ENCODE measurements at places on chromosomes 4 and X.
A peak's percentile ranks its signal among the peaks of the same experiment; 100 is the strongest.

- no peak for DNase-seq
These were observed 60.1 kb downstream of the PRDM5 start for GRCh38 chr4:120862432-120862831.

DNA sequence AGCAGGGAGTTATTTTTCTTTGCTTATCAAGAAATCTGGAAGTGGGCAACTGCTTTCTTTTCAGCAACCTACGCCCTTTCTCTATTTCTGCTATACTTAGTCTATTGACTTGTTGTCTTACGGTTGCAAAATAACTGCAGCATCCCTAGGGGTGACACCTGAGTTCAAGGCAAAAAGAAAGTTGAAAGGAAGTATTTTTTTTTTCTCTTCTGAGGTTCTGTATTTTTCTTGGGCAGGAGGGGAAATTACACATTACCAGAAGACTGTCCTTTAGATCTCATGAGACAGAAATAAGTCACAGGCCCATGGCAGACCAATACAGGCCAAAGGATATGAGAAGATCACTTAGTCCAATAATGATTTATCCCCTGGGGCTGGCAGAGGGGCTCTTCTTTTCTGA, 204.7 kb upstream of the CASK start:
- DNase-seq, result no peak

- peak; percentile 9 for DNase-seq
These were observed 7.5 kb downstream of the APEX2 start for GRCh38 chrX:55007656-55008055.

DNA sequence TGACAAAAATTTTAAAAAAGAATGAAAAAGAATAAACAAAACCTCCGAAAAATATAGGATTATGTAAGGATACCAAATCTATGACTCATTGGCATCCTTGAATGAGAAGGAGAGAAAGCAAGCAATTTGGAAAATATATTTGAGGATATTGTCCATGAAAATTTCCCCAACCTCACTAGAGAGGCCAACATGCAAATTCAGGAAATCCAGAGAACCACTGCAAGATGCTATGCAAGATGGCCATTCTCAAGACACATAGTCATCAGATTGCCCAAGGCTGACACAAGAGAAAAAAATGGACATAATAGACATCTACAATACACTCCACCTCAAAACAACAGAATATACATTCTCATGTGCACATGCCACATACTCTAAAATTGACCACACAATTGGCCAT, 135.9 kb upstream of the SPANXB1 start:
- DNase-seq, result no peak

DNA sequence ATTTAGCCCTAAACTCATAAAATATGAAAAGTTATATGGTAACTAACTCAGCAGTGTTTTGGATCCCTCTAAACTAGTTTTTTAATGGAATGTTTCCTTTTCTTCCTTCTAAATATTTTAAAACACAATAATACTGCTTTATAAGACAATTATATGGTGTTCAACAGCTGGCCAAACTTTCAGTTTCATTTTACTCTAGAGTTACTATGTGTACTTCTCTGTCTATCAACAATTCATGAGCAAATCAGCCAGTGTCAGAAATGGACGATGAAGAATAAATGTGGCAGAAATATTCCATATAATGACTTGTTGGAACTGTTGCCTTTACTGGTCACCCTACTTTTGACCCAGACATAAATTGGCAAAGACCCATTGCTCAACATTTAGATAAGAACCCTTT, 64.8 kb upstream of the CXXC4 start:
- no peak for DNase-seq

GRCh38 chrX:27251369-27251768, 211.8 kb downstream of the PPP4R3C start:
- no peak for DNase-seq

DNA sequence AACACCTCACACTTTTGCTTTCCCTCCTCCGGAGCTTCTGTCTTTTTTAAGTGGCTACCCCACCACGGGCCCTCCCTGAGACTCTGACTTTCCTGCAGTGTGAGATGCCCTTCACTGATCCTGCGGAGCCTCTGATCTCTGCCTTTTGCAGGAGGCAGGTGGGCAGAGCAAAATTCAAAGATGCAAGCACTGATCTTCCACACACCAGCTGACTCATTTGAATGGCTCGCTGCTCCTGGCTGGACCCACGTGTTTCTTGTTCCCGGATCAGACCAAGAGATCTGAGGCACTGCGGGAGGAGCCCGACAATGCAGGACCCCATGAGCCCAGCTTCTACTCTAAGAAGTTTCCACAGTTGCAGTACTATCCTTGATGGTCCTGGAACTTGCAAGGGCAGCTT, 1607.9 kb upstream of the TENM3 start:
- DNase-seq, result no peak

DNA sequence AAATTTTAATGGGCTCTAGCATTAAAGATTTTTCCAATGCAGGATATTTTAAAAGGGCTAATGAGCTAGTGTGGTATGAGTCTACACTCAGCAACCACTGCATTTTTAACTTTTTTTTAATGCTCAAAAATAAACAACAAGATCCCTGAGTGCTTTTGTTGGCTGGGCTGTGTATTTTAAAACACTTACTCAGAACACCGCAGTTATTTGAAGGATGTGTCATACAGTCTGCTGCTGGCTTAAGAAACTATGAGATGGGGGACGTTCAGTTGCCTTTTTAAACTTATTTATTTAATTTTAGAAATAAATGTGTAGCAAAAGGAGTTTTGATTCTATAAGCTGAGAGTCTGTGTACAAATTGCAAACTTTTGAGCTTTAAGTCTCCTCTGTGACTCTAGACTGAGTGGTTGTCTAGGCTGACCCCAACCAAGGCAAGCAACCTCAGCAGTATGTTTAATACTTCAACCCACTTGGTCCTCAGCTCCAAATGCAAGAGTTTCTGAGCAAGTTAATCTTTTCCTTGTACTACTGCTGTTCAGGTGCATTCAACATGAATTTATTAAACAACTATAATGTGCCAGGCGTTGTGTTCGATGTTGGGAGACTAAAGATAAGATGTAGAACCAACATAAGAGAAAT, 278.6 kb upstream of the DIPK2B start:
- DNase-seq, result peak; percentile 82
